Gastrocnemius medialis (tissue), 4 donors: ENCODE measurements at places on chromosomes 7 and 10.

DNA sequence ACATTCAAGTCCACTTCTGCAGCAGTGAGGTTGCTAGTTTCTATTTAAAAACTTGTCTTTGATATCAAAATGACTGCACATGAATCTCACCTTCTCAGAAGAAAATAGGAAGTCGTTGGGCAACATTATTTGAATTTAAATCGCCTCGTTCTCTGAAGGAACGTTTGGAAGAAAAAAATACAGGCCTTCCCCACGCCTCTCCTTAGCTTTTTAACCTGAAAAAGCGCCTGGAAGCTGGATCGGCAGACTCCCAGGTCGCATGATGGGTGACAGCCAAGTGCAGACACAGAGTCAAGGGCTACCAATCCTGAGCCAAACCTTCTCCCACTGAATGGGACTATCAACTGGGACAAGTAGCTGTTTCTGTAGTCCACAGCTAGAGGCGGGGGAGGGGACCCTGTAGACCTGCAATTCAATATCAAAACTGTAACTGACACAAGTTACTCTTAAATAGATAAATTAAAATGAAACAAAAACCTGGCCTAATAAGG, 2.2 kb downstream of the FAM53B start:
- H3K27ac ChIP-seq = peak overlapping the region; percentile 93
- peaks cover 71% of the 10 kb centered on the region for H3K4me1 ChIP-seq
- DNase-seq = no peak
- H3K4me3 ChIP-seq = peak overlapping the region; percentile 83

DNA sequence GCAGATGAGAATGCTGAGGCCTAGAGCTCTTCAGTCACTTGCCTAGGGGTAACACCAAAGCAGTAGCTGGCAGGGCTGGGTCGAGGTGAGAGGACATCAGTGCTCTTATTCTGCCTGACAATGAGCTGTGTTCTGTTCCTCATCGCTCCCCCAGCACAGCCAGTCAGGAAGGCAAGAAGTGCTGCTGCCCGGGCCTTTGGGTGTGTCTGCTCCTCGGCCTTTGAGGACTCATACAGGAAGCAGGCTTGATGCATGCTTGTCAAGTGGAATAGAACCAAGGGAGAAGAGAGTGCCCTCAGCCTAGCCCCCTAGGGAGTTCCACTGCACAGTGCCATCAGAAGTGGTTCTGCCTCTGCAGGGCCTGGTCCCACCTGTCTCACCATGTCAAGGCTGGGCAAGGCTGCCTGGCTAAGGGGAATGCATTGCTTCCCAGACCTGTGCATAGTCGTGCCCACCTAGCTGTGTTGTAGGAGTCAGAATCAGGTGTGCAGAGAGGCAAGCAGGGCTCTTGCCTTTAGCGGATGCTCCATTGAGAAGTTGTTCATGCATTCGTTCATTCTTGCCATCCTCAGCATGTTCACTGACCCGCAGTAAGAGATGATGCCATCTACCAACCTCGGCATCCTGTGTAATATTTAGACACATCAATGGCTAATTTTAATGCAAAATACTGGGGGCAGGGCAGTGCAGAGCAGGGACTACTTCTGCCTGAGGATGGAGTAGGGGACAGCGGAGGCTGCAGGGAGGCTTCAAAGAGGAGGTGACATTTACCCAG, 156.6 kb downstream of the RPS24 start:
- no peaks in the 10 kb centered on the region for H3K4me1 ChIP-seq
- no peak overlapping the region for H3K27ac ChIP-seq
- no peaks in the 10 kb centered on the region for H3K36me3 ChIP-seq
- H3K27me3 ChIP-seq = no peaks in the 10 kb centered on the region
- no peak overlapping the region for H3K4me3 ChIP-seq

DNA sequence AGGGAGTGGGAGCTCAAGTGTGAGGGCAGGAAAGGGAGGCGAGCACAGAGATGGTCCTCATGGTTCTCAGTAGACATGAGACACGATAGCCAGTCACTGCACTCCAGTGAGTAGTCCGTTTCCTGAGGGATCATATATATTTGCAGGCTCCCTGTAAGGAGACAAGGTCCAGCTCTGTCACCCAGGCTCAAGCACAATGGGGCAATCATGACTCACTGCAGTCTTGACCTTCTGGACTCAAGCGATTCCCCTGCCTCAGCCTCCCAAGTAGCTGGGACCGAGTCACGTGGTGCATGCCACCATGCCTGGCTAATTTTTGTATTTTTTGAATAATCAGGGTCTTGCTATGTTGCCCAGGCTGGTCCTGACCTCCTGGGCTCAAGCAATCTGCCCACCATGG, 116.7 kb downstream of the CCDC3 start:
- DNase-seq = no peak
- no peak overlapping the region for H3K4me3 ChIP-seq
- H3K27me3 ChIP-seq = no peaks in the 10 kb centered on the region
- no peaks in the 10 kb centered on the region for H3K4me1 ChIP-seq

DNA sequence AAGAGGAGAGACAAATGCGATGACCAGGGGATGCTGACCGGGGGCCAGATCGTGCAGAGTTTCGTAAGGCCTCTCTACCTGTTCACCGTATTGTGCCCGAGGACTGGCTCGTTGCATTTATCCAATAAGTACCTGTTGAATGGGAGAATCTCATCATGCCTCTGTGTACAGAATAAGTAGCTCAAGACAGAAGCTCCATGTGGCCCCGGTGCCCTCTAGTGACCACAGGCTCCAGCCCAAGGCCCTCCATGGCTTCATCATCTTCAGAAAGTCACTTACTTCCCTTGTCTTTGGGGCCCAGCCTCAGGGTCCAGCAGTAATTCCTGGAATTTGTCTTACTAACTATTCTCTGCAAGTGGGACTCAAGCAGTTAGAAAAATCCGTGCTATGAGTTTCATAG, 151.0 kb downstream of the CHN2 start:
- no peaks in the 10 kb centered on the region for H3K4me1 ChIP-seq
- no peak overlapping the region for H3K4me3 ChIP-seq
- DNase-seq = no peak

DNA sequence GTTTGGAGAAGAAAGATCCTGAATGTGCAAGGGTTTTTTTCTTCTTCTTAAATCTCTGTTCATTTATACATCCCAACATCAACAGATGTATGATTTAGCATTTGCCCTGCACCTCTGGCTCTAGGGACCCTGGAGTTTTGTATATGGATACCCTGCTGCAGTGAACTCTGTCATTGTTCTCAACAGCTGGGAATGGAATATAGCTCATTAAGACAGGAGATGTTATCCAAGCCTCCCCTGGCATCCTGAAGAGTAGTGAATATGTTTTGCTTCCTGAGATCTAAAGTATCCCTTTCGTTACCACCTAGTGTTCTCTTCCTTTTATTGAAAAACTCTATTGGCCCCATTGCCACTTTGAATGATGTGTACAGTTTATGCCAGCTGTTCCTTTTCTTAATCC, 275.9 kb downstream of the EXOC4 start:
- DNase-seq = no peak
- H3K4me1 ChIP-seq = peaks cover 26% of the 10 kb centered on the region
- no peak overlapping the region for H3K27ac ChIP-seq
- no peak overlapping the region for H3K4me3 ChIP-seq

DNA sequence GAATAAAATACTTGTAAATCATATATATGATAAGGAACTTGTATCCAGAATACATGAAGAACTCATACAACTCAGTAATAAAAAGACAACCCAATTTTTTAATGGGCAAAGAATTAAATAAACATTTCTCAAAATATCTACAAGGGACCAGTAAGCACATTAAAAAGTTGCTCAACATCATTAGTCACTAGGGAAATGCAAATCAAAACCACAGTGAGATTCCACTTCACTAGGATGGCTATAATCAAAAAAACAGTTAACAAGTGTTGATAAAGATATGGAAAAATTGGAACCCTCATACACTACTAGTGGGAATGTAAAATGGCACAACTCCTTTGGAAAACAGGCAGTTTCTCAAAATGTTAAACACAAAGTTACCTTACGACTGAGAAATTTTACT, 40.3 kb upstream of the YAE1 start:
- no peak for DNase-seq
- no peak overlapping the region for H3K4me3 ChIP-seq
- H3K27me3 ChIP-seq = no peaks in the 10 kb centered on the region
- H3K36me3 ChIP-seq = no peaks in the 10 kb centered on the region
- H3K4me1 ChIP-seq = no peaks in the 10 kb centered on the region
- no peak overlapping the region for H3K27ac ChIP-seq

DNA sequence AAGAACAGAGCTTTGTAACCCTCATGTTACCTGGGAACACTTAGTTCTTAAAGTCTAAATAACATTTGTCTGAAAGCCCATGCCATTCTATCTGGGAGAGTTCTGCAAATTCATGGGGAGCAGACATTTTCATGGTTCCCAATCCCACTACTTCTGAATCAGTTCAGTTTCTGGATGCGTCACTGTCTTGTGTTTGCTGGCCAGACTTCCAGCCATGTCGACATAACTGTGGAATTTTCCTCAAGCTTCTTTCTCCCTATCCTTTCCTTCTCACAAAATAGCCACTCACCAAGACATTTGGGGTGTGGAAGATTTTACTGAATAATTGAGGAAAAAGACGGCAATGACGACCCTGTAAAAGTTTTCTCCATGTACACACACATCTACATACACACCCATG, 272.5 kb downstream of the NEBL start:
- peak; percentile 11 for DNase-seq
- H3K36me3 ChIP-seq = no peaks in the 10 kb centered on the region
- peaks cover 8% of the 10 kb centered on the region for H3K4me1 ChIP-seq
- H3K27me3 ChIP-seq = no peaks in the 10 kb centered on the region
- peak overlapping the region; percentile 43 for H3K27ac ChIP-seq

DNA sequence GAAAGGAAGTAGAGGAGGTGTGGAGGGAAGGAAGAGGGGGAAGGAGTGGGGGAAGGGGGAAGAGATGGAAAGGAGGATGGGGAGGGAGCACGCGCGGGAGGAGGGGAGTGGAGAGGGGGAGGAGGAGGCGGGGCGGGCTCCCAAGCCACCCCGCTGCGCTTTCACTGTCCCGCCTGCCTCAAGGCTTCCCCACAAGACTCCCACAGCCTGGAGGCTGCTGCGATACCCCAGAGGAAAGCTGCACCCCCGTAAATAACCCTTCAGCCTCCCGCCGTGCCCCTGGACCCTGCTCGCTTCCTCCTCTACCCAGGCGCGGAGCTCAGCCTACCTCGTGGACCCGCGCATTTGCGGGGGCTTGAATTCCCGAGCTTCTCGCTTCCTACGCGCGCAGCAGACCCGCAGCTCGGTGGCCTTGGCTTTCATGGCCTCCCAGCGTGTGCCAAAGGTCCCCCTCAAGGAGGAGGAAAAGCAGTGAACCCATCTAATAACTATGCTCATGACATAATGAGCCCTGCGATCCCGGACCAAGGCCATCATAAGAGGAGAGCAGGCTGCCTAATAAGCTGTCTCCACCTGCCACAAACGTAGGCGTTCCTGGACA, at the start of gene C10orf67:
Gene C10orf67 (minus strand): TSS at position 557 of the 601 bp plus-strand sequence. CDS start 23 bp downstream, at position 534.
- DNase-seq = no peak
- no peaks in the 10 kb centered on the region for H3K27me3 ChIP-seq
- peaks cover 17% of the 10 kb centered on the region for H3K4me1 ChIP-seq
- no peaks in the 10 kb centered on the region for H3K36me3 ChIP-seq

DNA sequence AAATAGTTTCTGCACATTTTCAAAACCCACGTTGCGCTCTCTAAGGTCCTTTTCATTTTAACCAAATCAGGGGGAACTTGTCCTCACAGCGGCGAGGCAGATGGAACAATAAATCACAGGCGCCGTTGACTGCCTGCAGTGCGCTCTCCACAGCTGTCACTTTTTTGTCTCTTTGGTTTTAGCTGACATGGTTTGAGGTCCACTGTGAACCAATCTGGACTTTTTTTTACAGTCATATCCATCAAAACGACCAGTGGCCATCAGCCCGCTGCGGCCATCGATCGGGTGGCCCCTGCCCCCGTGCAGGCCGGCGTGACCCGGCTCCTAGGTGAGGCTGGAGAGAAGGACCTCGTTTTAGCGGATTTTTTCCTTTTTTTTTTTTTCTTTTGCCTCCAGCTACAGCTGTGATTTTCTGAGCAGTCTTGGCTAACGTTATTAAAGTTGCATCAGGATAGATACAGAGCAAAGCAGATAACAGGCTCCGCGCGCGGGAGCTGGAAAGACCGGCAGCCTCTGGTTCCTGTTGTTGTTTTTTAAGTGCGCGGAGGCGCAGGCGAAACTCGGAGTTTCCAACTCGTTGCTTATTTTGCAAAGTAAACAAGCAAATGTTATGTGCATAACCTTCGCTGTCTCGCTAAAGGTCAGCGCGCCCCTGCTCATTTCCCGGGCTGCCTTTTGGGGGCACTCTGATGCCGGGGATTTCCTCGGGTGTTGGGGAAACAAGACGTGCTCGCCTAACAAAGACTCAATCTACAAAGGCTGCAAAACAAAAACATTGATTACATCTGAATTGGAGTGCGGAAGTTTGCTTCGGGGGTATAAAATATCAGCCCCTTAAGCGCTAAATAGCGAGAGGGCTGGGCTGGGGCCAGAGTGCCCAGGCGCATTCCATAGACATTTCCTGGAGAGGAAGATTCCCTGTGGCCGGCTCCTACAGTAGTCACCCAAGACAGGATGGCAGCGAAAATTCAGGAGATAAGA, 414.8 kb upstream of the MKI67 start:
- no peak overlapping the region for H3K27ac ChIP-seq
- H3K27me3 ChIP-seq = peaks cover 16% of the 10 kb centered on the region
- peak overlapping the region; percentile 30 for H3K4me3 ChIP-seq
- peaks cover 6% of the 10 kb centered on the region for H3K4me1 ChIP-seq

DNA sequence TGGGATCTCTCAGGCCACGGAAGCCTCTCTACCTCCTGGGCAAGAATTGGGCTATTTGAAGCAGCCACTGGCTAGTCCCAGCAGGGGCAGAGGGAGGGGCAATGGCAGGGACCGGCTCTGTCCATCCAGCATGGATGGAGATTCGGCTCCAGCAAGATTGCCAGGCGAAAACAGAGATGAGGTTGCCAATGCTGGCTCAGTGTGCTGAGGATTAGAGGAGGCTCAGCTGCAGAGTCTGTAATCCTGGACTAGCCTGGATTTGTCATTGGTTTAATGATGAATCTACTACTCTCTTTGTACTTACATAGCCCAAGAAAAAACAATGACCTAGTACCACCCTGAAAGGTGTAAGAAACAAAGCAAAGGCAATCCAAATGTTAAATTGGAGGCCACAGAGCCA, 112.2 kb upstream of the PDCD4 start:
- no peak overlapping the region for H3K4me3 ChIP-seq
- H3K4me1 ChIP-seq = peaks cover 66% of the 10 kb centered on the region
- H3K27ac ChIP-seq = peak overlapping the region; percentile 54
- H3K36me3 ChIP-seq = no peaks in the 10 kb centered on the region
- DNase-seq = no peak
